ENCODE measurements at places on chromosomes 2 and 18. TPM values are rescaled to one million over a fixed set of nuclear protein-coding genes. Genes with fewer than 3 reads are reported as not detected.

DNA sequence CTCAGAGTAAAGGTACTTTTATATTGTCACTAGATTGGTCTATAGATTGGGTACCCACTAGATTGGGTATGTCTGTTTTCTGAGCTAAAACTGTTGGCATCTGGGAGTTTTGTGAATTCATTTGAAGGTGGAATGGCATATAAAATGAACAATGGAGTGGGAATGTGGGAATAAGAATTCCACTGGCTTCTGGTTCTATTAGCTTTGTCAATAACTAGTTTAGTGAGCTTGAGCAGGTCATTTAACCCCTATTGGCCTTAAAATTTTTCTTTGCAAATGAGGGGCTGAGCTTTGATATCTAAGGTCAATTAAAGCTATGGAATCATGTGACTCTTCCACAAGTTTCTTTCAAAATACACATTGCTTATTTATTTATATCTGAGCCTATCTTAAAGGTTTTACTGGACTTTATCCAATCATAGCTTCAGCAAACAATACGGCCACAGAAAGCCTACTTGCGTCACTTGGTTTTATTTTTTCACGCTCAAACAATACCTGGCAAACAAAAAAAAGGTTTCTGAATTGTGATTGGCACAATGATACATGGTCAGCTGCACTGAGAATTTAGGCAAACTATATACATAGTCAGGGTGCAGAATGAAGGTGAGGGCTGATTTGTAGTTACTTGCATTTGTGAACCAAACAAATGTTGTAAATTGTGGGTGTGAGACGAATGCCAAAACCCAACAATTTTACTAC, 28.8 kb upstream of the ITPRID2 start:
- no peak for DNase-seq

- DNase-seq: no peak
Measured at GRCh38 chr2:170739507-170740046, 24.4 kb downstream of the SP5 start.

- no peak for DNase-seq
Measured at GRCh38 chr2:136242100-136242499, 124.2 kb upstream of the CXCR4 start.

- no peak for DNase-seq
Measured at GRCh38 chr2:189943009-189943408, 119.5 kb downstream of the MSTN start.

DNA sequence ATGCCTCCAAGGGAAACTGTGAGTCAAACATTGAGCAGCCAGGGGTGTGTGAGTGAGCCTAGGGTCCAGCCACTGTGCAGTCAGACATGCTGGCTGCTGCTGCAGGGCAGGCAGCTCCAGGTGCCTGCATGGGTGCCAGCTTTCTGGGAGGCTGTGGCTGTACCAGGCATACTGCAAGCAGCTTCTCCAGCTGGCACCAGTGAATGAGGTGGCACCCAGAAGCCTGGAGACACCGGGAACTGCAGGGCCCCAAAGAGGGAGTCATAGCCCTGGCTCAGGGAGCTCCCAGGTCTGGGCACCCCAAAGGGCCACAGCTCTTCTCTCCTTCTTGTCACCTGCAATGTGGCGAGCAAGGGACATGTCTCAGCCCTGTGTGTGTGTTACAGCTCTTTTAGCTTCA, 283.2 kb downstream of the RPRM start:
- no peak for DNase-seq

GRCh38 chr2:10839813-10840212, 27.2 kb upstream of the PDIA6 start:
- no peak for DNase-seq

DNA sequence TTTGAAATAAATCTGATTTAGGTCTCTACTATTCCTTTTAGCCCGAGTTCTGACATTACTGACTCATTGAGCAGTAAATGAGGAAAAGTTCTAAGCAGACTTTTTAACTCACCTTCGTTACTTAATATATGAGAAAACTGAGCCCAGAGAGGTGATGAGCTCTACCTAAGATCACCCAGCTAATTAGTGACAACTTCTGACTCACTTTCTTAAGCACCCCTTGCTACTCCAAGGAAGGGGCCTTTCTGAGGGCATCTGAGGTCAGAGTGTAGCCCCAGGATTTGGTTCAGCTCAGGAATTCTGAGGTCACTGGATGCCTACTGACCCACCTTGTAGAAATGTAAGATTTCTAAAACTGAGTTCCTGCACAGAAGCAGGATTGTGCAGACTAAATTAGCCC, 102.2 kb upstream of the FZD5 start:
- no peak for DNase-seq

DNA sequence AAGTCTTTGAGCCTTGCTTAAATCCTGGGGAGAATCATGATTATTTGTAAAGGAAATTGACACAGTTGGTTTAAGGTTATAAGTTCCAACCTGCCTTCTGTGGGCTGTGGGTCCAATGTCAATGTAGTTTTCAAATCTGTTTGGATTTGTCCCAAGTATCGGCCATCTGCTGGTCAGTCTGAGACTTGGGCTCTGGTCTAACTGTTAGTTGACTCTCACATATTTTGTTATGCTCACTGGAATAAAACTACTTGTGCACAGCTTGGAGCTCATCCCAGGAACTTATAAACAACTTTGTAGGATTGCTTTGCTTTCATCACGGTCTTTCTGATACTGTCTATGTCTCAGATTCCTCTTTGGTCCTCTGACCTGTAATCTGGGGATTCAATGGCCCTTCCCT, 1026.2 kb upstream of the ZEB2 start:
- DNase-seq: no peak

Gene KLHL29
- 1.6 TPM for polyA plus RNA-seq
